ENCODE measurements at places on chromosomes 7 and 10.

DNA sequence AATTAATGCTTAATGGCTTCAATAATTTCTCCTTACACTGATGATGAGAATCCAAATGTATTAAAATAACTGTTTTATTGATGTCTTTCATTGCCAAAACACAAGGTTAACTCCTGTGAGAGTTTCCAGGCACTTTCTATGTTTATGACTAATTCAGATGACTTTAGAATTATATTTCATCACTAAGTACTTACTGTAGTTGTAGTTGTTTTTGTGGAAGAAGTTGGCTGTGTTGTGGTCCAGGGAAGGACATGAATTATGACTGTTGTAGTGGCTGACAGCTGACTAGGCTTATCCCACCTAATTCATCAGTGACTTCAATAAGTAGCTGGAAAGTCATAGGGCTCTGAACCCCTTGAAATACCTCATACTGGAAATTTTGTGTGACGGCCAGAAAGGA, 254.8 kb downstream of the HGF start:
- no peak for DNase-seq

DNA sequence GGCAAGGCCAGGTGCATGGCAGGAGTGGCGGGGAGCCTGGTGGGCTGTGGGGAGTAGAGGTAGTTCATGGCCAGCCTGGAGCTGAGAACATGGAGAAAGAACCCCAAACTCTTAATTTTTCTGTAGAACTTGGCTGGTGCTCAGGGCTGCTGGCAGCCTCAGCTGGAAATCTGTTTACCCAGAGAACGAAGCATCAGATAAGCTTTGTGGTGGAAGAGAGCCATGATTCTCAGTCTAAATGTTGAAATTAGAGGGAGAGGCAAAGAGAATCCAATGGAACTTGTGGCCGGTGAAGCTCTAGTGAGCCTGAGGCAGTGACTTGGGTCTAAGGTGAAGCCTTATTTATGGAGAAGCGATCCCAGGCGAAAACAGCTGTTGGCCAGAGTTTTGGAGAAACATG, 126.4 kb downstream of the CCDC3 start:
- DNase-seq = no peak

DNA sequence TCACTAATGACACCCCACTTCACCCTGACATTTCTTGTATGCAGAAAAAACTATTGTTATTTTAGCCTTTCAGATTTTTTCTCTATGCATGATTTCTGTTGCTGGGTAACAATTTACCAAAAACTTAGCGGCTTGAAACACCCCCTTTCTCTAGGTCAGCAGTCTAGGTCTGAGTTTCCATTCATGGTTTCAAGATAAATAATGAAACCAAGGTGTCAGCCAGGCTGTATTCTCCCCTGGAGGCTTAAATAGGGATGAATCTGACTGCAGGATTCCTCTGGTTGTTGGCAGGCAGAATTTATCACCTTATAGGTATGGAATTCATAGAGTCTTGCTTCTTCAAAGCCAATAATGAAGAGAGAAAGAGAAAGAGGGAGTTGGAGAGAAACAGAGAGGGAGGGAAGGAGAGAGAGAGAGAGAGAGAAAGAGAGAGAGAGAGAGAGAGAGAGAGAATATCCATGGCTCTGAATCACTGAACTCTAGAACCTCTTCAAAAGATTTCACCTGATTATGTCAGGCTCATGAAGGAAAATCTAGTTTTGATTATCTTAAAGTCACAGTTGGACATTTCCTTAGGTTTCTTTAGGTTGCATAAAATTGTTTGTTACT, 1224.6 kb upstream of the LRRTM3 start:
- no peak for DNase-seq

GRCh38 chr7:85018498-85018897, 168.4 kb downstream of the SEMA3D start:
- DNase-seq = no peak

DNA sequence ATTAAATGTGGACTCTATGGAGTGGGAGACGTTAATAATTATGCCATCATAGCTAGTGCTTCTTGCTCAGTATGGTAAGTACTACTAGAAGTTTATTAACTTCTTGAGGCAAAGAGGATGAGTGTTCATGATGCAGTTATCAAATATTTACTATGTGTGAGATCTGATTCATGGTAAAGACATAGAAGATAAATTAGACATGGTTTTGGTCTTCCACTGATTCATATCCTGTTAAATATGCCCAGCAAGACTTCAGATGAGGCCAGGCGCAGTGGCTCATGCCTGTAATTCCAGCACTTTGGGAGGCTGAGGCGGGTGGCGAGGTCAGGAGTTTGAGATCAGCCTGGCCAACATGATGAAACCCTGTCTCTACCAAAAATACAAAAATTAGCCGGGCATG, 547.1 kb upstream of the ANKRD30A start:
- no peak for DNase-seq

DNA sequence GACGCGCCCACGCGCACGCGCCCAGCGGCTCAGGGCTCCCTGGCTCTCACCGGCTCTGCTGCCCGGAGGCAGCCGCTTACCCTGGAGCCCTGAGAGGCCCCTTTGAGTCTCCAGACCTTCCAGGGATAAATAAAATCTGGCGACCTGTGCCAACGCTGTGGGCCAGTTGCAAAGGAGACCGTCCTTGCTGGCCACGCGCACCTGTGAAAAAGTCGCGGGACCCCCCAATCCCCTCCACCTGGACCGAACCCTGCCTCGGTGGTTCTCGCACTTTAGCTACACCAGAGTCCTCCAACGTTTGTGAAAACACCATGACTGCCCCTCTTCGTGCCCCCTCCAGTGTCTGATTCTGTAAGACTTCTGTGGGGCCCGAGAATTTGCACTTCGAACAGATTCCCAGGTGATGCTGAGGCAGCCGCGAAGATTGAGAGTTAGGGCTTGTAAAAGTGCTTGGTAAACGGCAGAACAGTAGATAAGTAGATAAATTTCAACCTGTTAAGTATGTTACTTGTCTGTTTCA, 102.4 kb upstream of the SVIL start:
- DNase-seq = no peak

- no peak for DNase-seq
Measured at GRCh38 chr7:81776948-81777630, 7.2 kb upstream of the HGF start.

DNA sequence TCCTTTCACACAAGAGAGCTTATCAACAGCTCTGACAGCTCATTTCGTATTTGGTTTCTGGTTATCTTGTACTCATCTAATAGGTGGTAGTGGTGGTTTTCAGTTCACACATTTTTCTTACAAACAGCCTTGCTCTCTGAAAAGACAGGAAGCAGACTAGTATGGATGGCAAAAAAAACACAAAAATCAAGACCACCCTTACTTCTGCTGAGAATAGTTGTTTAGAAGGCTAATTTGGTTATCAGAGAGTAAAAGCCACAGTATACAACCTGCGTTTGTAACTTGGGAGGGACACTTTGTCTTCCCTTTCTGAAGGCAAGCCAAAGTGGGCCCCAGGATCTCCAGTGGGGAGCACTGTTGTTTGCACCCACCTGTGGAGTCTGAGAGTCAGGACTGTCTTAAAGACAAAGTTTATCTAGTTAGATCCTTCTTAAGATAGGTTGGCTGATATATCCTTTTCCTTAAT, 68.0 kb downstream of the PIP4K2A start:
- no peak for DNase-seq

- DNase-seq = peak; percentile 26
Measured at GRCh38 chr10:112951359-112952281, 1.6 kb downstream of the TCF7L2 start.

- DNase-seq = no peak
Measured at GRCh38 chr10:45353186-45353585, 20.8 kb upstream of the ALOX5 start.

- no peak for DNase-seq
Measured at GRCh38 chr10:113133497-113134115, 183.6 kb downstream of the TCF7L2 start.

- no peak for DNase-seq
Measured at GRCh38 chr10:37975401-37975991, 951 bp downstream of the ZNF25 start.

DNA sequence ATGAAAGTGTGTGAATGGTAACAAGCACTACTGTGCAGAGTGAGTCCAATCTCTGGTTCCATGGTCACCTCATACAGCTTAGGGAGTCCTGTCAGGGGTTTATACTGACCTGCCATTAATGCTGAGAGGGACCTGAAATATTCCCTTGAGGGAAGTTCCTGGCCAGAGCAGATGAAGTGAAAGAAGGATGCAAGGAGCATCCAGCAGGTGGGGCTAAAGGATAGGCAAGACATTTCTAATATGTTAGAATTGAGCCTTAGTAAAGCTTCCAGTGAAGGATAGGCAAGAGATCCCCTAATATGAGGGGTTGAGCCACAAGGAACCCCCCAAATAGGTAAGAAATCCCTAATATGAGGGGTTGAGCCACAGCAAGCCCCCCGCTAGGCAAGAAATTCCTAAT, 25.5 kb upstream of the FAM221A start:
- no peak for DNase-seq

DNA sequence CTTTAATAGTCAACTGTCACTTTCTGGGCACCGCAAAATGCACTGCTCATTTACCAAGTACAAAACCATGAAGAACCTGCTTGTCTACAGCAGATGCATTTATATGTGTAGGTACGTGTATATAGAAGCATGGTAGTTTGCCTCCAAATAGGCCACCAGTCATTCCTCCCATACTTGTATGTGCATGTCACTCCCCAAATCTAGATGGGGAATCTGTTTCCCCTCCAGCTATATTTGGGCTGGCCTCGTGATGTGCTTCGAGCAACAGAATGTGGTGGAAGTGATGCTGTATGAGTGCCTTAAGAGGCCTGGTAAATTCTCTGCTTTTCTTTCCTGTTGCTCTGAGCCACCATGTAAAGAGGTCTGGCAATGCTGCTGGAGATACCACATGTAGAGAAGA, 47.1 kb downstream of the PSMC2 start:
- no peak for DNase-seq

- no peak for DNase-seq
Measured at GRCh38 chr10:107427016-107427415, 262.5 kb upstream of the SORCS1 start.

DNA sequence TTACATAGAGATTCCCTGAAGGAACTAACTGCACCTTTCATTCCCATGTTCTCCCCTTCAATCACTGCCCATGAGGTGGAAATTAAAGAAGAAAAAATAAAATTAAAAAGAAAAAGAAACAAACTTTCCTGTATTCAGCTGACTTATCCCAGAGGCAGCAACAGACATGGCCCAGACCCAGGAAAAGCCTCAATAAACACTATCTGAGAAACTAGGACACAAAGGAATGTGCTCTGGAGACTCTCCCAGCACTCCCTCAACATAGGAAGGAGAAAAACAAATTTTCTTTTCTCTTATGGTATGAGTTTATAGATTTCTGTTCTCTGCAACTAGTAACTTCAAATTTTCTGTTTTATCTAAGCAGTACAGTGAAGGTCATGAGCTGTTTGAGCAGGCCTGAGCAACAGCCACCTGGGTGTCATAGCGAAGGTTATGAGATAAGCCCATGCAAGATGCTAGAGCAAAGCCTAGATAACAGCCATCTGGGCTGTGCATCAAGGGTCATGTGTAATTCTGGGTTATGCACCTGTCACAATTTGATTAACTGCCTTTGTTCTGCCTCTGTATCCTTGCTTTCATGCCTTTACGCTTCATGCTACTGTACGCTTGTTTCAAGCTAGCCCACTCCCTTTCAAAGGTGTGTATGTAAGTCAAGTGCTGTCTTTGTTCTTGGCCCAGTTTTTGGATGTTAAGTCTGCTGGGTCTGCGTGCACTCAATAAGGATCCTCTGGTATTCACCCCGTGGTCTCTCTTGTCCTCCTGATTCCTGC, 11.0 kb upstream of the OR6B1 start:
- no peak for DNase-seq

- no peak for DNase-seq
Measured at GRCh38 chr10:111522551-111522950, 445.7 kb downstream of the ADRA2A start.

DNA sequence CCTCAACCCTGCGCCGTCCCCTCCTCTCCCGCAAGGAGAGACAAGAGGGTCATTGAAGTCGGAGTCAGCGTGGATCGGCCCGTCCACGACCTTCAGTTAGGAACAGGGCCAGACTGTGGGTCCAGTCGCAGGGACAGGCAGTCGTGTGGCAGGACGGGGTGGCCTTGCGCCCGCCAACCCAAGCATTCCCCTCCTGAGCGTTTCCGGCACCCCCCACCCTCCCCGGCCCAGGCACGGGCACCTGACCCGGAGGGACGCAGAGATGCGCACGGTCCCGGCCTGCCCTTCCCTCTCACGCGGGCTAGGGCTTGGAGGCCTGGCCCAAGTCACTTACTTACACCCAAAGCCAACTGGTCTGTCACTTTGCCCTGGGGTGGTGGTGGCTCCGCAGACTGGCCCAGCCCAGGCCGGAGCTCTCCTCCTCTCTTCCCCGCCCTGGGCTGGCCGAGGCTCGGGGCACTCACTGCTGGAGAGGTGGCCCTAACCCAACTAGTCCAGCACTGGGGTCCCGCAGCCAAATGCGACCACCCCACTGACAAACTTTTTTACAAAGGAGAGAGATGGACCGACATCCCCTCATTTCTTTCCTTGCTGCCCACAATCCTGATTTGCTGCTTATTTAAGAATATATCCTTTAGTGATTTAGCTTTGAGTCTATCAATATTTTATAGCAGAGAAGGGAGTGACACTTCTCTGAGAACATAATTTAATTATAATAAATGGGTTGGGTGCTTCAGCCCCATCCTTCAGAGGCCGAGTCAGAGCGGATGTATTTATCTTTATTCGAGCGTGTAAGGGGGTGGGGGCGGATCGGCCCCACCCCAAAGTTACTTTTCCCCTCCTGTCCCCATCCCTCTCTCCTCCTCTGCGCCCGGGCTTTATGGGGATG, 1.2 kb upstream of the UNCX start:
- no peak for DNase-seq

DNA sequence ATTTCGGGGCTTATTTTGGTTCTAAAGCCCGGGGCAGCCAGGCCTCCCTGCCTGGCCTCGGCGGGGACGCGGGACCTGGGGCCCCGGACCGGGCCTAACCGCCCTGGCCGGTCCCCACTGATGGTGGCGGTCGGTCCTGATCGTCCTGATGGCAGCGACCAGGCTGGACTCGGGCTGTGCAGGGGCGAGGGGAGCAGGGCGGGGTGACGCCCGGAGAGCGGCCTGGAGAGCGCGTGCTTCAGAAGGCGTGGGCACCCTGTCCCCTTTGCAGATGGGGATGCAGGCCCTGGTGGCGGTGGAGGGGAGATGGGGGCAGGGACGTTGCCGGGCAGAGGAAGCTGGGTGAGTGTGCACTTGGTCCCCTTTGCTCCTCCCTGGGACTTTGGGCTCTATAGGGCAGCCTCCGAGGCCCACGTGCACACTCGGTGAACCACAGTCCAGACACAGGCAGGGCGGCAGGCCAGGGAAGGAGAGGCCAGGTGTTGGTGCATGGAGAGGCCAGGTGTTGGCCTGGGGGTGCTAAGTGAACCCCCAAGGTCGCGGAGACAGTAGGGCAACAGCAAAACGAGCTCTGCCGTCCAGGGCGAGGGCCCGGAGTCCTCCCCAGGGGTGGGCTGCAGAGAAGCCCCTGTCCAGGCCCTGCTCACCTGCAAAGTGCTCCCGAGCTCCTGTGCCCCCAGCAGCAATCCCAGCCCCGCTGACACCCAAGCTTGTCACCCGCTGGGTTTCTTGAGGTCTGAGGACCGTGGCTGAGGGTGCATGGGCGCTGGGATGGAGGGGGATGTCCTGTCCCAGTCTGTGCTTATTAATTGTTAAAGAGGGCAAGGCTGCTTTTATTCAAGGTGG, 42.4 kb upstream of the FAM20C start:
- DNase-seq = peak; percentile 43

Measured in activated CD4-positive, alpha-beta memory T cell treated with anti-CD3 and anti-CD28 coated beads, Interleukin-2, amount 10 ng/mL, durations not matched to agents 7 days and 5 days (primary cell).